Stimulated activated CD4-positive, alpha-beta T cell treated with anti-CD3 and anti-CD28 coated beads, Interleukin-1b, Interleukin-23, amount 100 ng/mL, for 24 hours (primary cell): ENCODE measurements at places on chromosomes 3 and 15.

DNA sequence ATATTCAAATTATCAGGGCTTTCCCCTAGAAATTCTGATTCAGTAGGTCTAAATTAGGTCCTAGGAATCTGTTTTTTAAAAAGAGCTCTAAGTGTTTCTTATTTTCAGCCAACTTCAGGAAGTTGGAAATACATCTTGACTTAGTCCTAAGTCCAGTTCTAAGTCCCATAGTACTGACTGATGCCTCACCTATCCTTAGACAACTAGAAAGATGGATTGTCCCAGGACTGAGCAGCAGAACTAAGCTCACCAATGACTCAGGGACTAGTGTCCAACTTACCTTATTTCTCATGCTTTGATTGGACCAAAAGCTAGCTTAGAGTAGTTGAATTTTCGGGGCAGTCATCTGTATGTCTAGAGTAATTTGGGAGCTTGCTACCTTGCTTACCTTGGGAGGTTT, 26.2 kb upstream of the C3orf38 start:
- DNase-seq = no peak

- no peak for DNase-seq
Measured at GRCh38 chr3:105826778-105827634, 41.8 kb downstream of the CBLB start.

DNA sequence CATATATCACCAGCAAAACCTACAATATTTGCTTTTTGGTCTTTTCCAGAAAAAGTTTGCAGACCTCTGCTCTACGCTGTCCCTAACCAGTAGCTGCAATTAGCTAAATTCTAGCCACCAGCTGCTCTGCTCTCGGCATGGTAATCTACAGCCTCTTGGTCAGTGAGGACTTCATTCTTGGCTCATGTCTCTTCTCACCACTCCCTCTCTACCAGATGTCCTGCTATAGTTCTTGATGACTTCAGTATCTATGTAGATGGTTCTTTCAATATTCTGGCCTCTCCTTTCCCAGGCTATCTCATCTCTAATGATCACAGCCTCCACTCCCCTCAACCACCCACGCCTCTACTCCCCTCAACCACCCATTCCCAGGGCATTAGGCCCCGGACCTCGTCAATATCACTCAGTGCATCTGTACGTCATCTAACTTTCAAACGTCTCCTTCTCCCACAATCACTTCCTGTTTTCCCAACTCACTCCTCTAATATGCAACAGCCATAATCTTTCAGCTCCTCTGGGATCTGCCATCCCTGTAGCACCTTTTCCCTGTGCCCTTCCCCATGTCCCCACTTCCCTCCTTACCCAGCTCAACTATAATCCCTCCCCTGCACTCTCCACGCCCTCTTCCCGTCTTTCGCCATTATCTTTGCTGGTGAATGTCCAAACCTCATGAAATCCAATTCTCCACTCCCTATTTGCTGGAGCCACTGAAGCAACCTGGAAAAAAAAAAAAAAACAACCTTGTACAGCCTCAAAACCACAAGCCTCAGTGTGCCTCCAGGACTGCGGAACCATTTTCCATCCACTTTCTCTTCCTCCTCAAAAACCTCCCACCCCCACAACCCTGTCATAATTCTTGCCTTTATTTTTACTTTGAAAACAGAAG, 429.4 kb upstream of the PROK2 start:
- no peak for DNase-seq

- no peak for DNase-seq
Measured at GRCh38 chr3:115831864-115832263, 208.6 kb downstream of the GAP43 start.

- peak; percentile 7 for DNase-seq
Measured at GRCh38 chr3:128123156-128123537, 465 bp downstream of the RUVBL1 start.

DNA sequence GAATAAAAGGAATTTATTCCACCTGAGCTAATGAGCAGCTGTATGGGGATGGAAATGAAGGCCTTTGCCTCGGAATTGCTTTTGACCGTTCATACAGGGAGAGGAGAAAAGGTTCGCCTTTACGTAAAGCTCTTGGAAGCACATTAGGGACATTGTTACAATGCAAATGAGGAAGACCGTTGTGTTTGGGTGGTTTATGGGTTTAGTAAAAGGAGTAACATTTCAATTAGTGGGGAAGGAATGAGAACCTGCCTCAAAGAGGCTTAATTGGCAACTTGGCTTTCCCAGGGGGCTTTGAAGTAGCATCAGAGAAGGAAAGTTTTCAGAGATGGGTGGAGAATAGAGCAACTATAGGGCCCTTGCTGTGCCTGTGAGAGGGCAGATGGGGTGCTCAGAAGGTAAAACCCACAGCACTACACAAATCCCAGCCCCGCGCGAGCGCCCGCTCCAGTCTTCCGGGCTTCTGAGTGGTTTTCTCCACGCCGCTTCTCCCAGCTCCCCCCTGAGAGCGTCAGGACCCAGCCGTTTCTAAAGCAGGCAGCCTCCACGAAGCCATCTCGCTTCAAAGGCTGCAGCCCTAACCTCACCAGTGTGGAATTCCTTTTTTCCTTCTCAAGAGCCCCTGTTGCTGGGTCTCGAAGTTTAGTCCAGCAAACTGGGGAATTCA, 192.0 kb upstream of the HES1 start:
- no peak for DNase-seq

GRCh38 chr15:39130556-39131379, 450.1 kb upstream of the THBS1 start:
- no peak for DNase-seq

GRCh38 chr3:40843208-40843624, 318.5 kb downstream of the ZNF621 start:
- DNase-seq = no peak

- DNase-seq = no peak
Measured at GRCh38 chr3:15427981-15428380, 583 bp downstream of the EAF1 start.

DNA sequence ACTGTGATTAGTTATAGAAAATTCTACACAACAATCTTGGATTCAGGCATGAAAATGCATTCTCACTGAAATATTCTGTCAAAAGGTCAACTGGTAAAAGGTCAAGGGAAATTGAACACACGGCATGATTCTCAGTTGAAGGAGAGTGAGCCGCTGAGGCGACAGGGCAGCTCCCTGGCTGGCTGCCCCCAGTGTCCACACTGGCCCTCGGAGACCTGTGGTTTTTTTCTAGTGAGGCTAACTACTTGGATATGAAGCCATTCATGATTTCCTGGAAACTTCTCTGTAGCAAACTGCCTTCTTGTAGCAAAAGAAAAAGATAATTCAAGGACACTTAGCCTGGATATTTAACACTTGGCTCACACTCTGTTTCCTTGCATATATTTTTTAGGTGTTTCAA, 37.2 kb downstream of the AADACL2 start:
- no peak for DNase-seq

GRCh38 chr3:179796421-179796820, 143.6 kb downstream of the USP13 start:
- DNase-seq = no peak

- DNase-seq = peak; percentile 62
Measured at GRCh38 chr3:169813757-169814517, 1.2 kb upstream of the LRRC34 start.

- no peak for DNase-seq
Measured at GRCh38 chr3:99901200-99901926, 83.7 kb downstream of the CMSS1 start.

- DNase-seq = no peak
Measured at GRCh38 chr15:29838352-29839010, 16.2 kb upstream of the TJP1 start.

GRCh38 chr3:194840661-194841514, 155.2 kb downstream of the FAM43A start:
- no peak for DNase-seq

DNA sequence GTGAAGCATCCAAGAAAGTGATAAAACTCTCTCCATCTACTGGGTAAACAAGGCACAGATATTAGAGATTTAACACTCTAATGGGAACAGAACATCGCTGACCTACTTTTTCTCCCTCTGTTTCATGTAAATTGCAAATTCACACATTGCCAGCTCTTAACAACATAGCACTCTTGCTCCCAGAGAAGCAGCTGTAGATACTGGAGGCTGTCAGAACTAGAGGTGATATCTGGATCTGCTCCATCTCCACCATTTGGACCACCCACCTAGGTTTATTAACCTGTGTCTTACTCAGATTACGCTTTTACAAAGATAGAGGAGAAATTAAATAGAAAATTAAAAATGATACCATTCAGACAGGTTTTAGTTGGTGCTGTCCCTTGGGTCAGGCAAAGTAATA, 289.1 kb upstream of the CRBN start:
- no peak for DNase-seq

DNA sequence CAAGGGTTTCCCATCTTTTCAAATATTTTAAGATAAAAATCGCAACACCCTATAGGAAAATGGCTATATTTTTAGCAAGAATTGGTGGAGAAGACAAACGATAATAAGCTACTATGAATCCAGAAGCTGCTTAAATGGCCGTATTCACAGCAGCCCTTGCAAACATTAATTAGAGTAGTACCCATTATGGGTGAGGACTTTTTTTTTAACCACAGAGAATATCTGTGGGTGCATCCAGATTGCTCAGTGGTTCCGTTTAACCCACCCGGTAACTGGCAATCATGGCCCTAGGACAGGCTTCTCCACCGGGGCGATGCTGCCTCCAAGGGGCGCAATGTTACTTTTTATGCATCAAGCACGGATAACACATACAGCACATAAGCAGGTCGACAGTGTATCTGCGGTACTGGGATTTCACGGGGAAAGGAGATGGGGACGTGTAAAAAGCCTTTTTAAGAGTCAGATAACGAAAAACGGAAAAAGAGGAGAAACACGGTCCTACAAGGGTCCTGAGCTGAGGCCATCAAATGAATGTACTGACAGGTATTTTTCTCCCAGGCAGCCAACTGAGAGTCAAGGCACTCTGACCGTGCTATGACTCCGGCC, 968 bp upstream of the TMEM266 start:
- DNase-seq = no peak

- no peak for DNase-seq
Measured at GRCh38 chr3:53780171-53780570, 66.0 kb downstream of the CHDH start.

DNA sequence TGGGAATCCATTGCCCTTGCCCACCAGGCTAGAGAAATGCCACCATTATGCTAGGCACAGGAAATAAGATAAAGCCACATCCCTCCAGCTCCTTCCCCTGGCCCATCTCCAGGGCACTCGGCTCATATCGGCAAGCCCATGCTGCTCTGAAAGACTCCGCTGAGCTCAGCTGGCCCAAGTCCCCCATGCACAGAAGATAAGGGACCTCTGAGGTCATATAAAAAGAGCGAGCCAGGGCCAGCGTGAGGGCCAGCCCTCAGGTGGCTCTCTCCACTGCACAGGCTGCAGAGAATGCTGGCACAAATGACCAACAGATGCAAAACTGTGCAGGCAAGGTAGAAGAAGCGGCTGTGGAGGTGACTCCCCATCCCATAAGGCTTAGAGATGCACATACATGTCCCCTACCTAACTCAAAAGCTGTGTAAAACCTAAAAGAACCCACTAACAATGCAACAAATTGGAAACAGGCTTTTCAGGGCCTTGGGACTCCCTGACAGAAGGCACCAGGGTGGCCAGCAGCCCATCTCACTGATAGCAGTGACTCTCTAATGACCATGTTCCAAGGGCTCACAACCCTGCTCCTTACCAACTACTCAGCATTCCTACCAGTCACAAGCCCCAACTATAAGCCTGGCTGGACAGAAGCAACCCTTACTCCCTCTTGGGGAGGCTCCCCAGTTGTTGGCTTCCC, 3.0 kb downstream of the RAB6B start:
- no peak for DNase-seq

DNA sequence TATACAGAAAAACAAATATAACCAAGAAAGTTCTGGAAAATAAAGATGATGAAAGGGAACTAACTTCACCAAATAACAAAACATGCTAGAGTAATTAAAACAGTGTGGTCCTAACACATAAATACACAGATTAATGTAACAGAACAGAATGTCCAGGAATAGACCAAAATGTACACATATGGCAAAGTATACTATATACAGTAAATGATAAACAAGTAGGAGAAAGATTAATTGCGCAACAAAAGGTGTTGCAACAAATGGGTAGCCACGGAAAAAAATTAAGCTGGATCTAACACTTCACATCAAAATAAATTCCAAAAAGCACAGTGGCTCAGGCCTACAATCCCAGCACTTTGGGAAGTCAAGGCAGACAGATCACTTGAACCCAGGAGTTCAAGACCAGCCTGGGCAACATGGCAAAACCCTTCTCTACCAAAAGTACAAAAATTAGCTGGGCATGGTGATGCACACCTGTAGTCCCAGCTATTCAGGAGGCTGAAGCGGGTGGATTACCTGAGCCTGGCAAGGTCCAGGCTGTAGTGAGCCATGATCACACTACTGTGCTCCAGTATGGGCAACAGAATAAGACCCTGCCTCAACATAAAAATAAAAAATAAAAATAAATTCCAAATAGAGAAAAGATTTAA, 19.8 kb downstream of the SCAP start:
- DNase-seq = no peak

DNA sequence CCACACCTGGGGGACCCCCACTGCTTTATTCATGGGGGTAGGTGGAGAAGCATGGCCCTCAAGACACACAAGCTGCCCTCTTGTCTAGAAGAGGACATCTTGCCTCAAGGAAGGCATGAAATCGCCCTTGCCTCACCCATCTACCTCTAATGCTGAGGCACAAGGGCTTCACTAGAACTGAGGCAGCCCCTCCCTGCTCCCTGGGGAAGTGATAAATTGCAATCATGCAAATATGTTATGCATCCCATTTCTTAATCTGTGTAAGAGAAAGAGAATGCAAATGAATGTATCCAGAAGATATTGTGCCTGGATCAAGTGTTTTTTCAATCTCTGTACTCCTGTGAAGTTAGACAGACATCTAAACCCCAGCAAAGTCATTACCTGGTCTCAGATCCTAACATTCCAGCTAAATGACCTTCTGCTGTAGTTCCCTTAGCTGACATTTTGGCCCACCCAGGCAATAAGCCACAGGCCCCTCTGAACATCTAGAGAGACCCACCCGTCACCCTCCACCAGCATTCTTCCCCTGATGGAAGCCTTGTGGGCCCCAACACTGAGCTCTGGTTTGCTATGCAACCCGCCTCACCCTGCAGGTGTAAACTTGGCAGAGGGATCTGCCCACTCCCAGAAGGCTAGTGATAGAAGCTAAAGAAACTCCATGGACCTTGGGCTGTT, 53.8 kb downstream of the FAM174B start:
- no peak for DNase-seq

GRCh38 chr3:140334132-140334929, 343.5 kb upstream of the TRIM42 start:
- no peak for DNase-seq

GRCh38 chr3:40494698-40495097, 11.1 kb upstream of the ZNF620 start:
- no peak for DNase-seq

DNA sequence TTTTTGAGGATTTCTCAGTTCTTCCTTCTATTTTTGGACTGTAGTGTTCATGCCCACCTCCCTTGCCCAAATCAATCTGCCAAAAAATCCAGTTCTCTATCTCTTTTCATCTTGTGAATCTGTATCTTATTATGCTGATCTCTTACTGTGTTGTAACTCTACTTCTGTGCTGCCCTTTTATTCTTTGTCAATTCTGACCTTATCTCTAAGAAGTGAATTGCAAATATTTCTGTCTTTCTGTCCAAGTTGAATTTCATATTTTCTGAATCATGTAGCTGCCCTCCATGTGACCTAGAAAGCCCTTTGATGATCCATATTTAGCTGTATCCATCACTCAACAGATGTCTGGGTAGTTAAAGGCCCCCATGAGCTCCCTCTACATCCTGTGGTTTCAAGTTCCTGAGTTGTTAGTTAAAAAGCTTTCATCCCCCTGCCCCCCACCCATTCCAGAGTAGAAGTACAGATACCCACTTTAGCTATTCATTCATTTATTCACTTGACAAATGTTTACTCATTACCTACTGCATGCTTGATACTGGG, 33.6 kb upstream of the ETV5 start:
- no peak for DNase-seq

- no peak for DNase-seq
Measured at GRCh38 chr3:39127908-39128304, 20.4 kb downstream of the TTC21A start.
